ENCODE measurements at places on chromosomes 5 and 9.

DNA sequence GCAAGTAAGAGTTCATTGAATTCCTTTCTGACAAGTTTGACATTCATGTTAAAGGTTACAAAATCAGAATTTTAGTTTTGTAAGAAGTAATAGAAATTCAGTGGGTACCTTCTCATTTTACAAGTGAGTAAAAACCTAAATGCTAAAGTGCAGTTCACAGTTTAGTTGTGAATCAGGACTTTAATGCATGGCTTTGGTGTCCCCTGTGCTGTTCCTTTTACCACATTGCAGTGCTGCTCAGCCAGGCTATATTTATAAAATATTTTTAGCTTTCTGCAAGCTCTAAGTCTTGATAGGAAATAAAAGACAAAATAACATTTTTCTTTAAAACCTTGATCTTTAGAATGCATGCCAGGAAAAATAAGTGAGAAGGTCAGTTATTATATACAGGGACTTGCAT, 26.3 kb downstream of the PAM start:
- no peak for DNase-seq

GRCh38 chr9:79224672-79225433, 346.9 kb upstream of the TLE4 start:
- peak; percentile 80 for DNase-seq

DNA sequence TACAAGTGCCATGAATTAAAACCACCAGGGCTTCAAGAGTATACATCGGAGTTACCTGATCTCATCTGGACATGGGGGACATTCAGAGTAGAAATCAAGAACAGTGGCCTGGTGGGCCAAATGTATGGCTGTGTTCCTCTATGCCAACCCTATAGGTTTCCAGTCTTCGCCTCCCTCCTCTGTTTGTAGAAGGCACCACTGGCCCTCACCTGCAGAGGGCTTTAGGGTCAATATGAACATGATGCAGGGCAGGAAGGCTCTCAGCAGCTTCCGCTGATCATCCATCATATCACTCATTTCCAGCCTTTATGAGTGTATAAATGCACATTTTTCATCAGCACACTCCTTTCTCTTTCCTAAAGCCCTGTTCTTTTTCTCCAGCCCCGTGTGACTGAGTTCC, 555.5 kb upstream of the BRINP1 start:
- no peak for DNase-seq

- DNase-seq, result peak; percentile 25
Observed at GRCh38 chr5:16726538-16726946, 109.7 kb upstream of the RETREG1 start.

- no peak for DNase-seq
Observed at GRCh38 chr5:98982880-98983279, 54.1 kb upstream of the CHD1 start.

GRCh38 chr9:111975709-111976108, 79.1 kb downstream of the UGCG start:
- DNase-seq, result no peak

DNA sequence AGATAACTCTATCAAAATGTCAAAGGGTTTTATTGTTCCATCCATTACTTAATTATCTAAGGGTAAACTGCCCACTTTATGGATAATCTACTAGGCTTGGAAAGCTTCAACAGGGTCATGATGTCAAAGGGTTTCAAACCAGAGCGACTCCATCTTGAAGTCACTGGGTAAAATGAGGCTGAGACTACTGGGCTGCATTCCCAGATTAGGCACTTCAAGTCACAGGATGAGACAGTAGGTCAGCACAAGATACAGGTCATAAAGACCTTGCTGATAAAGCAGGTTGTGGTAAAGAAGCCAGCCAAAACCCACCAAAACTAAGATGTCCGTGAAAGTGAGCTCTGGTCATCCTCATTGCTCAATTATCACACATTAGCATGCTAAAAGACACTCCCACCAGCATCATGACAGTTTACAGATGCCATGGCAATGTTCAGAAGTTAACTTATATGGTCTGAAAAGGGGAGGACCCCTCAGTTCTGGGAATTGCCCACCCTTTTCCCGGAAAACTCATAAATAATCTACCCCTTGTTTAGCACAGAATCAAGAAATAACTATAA, 138.6 kb downstream of the GNAQ start:
- DNase-seq, result no peak

Data from astrocyte of the spinal cord (primary cell).